ENCODE measurements at places on chromosomes 7 and 10.

GRCh38 chr7:131533151-131533559 is 23.3 kb downstream of the PODXL start:
- no peak for DNase-seq

DNA sequence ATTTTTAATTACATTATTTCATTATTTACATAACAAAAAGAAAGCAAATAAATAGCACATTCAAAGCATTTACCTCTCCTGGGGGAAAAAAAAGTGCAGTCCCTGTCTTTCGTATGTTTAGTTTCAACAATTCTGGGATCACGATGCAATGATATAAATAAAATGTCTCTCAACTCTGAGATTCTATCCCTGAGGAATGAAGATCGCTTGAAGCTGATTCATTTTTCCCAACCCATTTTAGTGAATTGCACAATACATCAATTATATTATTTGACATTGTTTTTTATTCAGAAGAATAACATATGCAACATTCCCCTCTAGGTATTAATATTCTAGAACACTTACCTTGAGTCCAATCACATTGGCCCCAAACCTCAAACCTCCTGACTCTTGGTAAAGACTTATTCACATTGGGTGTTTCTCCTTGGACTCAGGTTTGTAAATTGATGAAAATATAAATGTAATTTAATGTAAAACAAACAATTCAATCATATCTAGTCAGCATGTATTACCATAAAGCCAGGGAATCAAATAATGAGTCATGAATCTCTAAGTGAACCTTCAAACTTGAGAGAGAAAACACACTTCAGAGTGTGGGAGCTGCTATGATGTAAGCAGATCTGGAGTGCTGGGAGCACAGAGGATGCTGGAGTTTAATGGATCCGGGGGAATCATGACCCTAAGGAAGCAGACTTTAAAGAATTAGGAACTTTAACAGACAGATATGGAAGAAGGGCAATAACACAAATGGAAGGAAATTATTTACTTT is 5.3 kb upstream of the SCIN start:
- no peak for DNase-seq

GRCh38 chr7:816751-817671 is 15.3 kb upstream of the SUN1 start:
- DNase-seq, result no peak

- DNase-seq, result no peak
Observed at GRCh38 chr7:80588591-80588990, 49.9 kb upstream of the CD36 start.

- no peak for DNase-seq
Observed at GRCh38 chr7:23533238-23533604, 1.4 kb upstream of the TRA2A start.

DNA sequence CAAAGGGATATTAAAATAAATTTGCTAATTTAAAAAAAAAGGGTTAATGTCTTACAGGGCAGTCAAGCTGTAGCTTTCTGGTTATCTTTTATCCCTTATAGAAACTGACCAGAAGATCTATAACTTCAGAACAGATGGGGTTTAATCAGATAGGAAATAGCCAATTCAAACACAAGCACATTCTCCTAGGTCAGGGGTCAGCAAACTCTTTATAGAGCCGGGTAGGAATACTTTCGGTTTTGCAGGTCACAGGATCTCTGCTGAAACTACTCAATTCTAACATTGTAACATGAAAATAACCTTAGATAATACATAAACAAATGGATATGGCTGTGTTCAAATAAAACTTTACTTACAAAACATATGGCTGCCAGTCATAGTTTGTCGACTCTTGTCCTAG is 479.8 kb downstream of the ADRA2A start:
- DNase-seq, result no peak

DNA sequence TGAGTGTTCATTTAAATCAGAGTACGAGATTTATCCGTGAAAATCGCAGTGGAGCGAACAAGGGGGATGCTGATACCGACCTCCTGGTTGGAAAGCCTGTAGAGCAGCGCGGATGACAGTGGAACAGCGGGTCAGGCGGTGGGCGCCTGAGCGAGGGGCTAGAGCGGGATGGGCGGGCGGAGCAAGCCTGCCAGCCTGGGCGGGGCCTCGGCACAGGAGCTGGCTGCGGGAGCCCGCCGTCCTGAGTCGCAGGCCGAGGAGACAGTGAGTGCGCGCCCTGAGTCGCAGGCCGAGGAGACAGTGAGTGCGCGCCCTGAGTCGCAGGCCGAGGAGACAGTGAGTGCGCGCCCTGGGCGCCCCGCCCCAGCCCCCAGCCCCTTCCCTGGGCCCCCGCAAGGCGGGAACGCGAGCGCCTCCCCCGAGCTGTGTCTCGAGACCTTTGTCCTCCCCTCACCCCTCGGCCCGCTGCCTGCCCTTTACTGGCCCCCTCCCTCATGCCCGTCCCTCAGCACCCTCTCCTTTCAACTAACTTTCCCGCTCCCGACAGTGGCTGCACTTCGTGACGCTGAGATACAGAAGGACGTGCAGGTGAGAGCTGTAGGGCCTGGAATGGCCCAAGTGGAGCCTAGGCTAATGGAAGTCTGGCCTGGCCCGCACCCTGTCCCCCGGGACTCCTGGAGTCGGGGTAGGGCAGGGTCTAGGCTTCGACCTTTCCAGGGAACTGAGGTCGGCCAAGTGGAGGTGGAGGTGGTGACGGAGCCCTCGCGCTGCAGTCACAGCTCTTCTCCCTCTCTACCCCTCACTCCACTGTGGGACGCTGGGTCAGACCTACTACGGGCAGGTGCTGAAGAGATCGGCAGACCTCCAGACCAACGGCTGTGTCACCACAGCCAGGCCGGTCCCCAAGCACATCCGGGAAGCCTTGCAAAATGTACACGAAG is at the start of gene AS3MT:
TSS of gene AS3MT (plus strand) at position 213 of the 941 bp plus-strand sequence. CDS start at position 336, 123 bp downstream.
- no peak for DNase-seq

DNA sequence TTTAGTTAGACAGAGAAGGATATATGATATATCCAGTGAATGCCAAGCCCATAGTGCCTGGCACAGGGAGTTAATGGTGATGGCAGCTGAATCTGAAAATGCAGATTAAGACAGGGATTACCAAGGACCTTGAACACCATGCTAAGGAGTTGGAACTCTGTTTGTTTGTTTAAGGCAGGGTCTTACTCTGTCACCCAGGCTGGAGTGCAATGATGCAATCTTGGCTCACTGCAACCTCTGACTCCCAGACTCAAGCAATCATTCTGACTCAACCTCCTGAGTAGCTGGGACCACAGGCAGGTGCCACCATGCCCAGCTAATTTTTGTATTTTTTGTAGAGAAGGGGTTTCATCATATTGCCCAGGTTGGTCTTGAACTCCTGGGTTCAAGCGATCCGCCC is 1.6 kb downstream of the AKR1D1 start:
- no peak for DNase-seq

DNA sequence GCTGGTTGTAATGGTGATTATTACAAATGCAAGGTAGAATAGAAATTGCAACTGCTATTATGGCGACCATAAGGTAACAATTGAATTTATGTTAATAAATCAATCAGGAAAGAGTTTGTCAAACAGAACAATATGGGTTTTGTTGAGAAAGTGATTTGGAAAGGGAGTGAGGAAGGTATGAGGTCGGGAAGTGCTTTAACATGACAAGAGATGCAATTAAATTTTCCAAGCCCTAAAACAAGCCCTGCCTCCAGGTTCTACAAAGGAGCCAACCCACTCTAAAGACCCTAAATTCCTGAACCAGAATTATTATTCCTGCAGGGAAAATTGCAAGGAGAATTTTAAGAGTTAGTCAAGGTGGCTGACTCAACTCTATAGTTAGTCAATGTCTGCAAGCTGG is 363.7 kb downstream of the BMPER start:
- DNase-seq, result no peak

- DNase-seq, result no peak
Observed at GRCh38 chr7:155489862-155490696, 32.1 kb downstream of the EN2 start.

DNA sequence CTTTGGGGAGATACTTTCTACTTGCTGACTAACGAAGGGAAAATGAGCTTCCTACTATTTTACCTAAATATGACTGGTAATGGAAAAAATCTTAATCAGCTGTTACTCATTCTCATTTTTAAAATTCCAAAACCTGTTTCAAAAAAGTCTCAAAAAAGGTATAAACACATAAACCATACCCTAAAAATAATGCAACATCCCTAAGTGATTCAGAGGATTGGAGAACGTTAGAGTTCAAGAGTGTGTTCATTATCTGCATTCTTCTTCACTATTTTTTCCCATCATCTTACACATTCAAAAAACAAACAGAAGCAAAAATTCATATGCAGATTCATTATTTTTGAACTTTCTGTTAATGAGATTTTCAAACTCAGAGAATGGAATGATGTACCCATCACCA is 150.4 kb upstream of the GNAI1 start:
- no peak for DNase-seq

DNA sequence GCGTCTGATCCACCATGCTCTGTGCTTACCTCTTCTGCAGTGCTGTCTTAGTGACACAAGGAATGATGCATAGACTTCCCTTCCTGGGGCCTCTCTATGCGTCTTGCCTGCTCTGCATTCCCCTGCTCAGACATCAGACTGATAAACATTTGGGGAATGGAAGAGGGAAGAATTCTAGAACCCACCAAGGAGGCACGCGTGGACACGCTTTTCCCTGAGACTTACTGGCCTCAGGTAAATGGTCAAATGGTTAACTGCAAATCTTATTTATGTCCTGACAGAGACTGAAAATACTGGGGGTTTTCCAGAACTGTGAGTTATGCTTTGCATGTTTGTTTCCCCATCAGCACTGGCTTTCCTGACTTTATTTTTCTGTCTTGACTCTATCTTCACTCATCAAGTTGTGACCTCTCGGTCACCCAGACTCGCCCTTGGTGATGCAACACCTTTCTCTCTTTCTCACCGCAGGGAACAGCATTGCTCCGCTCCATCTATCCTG is 285.9 kb upstream of the FZD8 start:
- no peak for DNase-seq

DNA sequence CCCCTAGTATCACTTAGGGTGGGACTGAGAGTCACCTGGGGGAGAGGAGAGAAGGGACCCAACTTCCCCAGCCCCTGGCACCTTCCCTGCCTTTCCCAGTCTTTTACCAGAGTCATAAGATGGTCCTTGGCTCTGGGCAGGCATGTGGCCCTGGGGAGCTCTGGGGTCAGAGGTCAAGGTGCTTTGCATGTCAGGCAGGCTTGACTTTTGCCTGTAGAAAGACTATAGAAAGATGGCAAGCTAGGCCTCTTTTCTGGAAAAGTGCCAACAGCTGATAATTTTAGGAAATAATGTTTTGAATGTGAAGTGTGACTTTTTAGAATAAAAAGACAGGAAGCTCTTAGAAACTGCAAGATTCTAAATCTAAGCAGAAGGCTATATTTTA is 67.5 kb downstream of the MKI67 start:
- DNase-seq, result no peak

DNA sequence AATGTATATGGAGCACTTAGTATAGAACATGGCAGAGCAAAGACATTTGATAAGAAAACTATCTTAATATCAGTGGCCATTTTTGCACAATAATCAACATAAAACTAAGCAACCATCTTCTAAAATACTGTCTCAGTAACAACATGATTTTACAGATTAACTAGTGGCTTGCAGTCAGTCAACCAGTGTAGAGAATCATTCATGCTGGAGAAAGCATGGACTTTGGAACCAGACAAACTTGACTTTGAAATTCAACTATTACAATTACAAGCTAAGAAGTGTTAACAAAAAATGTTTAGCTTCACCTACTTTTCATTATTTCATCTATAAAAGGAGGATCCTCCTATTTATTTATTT is 27.7 kb downstream of the CUBN start:
- DNase-seq, result no peak

DNA sequence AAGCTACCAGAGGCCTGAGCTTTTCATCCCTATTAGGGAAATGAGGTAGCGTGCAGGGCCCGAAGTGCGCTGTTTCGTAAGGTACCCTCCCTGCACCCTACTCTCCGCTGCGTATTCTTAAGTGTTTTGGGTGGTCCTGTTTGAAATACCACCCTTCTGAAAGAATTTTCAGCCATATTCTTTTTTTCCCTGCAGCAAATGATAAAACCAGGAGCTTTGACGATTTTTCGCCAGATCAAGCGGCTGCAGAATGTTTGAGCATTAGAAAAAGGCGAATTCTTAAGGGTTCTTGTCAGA is 1.2 kb downstream of the RSBN1L start:
- DNase-seq, result peak; percentile 53

DNA sequence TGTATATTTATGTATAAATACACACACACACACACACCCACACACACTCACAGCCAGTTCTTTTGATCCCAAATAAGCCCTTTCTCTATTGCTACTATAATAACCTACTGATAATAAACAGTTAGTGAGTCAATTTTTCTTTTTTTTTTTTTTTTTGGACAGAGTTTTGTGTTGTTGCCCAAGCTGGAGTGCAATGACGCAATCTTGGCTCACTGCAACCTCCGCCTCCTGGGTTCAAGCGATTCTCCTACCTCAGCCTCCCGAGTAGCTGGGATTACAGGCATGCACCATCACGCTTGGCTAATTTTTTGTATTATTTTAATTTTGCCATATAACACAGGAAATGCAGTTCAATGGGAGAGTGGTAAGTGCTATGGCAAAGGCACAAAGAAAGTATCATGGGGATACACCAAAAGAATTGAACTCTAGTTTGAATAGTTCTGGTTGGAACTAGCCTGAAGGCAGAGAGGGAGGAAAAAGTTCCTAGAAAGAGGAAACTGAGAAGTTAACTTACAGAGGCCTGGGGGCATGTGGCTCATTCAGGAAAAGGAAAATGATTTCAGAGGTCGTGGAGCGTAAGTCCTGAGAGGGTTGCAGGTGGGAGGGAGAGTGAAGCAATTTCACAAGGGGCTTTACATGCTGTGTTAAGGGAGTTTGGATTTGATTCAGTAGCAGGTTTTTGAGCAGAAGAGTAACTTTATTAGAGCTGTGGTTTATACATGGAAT is 44.4 kb upstream of the JCAD start:
- peak; percentile 39 for DNase-seq

GRCh38 chr7:47266131-47266706 is 315.7 kb downstream of the TNS3 start:
- DNase-seq, result peak; percentile 51

- peak; percentile 47 for DNase-seq
Observed at GRCh38 chr10:71603150-71603549, 116.4 kb downstream of the C10orf105 start.

Data from inflammatory macrophage treated with lipopolysaccharide for 1 hour (primary cell).